ENCODE measurements at places on chromosomes 16 and 17. TPM values are rescaled to one million over a fixed set of nuclear protein-coding genes. Genes with fewer than 3 reads are reported as not detected.

Gene PRSS21
- total RNA-seq: 0.40 TPM

Gene SLC16A13
- 1.8 TPM for total RNA-seq

Gene GDPD1
- 4.1 TPM for total RNA-seq

Gene SNAI3
- total RNA-seq: 0.53 TPM

Gene KRT31
- not detected for total RNA-seq

Gene SGCA
- 3.5 TPM for total RNA-seq

Gene ABCC11
- not detected for total RNA-seq

Gene ACSM2A
- total RNA-seq: not detected

Gene CCL8
- 10.3 TPM for total RNA-seq

Gene CFAP119
- total RNA-seq: 5.5 TPM

Gene LRRC75A
- total RNA-seq: 7.0 TPM

Gene NTN1
- total RNA-seq: 22.8 TPM

Measured in sciatic nerve (tissue), 2 donors.